ENCODE measurements at places on chromosomes 5 and 9.

DNA sequence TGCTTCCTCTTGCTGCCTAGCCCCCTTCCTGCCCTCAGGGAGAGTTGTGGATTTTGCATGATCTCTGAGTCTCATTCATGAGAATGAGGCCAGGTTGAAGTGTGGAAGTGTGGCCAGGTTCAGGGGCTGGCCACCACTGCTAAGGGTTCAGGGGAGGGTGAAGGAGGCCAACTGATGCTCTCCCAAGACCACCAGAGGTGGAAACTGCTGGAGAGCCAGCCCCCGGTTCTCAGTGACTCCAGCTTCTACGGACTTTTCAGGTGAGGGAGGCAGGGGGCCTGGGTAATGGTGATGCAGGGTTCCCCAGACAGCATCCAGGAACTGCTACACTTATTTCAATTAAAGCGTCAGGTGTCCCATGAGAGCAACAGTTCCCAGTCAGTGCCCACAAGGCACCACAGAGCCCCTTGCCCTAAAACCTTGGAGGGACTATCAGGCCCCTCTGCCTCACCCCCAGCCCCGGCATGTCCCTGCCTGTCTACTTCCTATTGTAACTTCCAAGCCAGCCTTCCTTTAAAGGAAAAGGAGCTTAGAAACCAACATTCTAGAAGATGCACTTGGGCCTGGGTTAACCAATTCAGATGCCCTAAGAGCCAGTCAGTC is 50.1 kb downstream of the AMBP start:
- no peak for DNase-seq

DNA sequence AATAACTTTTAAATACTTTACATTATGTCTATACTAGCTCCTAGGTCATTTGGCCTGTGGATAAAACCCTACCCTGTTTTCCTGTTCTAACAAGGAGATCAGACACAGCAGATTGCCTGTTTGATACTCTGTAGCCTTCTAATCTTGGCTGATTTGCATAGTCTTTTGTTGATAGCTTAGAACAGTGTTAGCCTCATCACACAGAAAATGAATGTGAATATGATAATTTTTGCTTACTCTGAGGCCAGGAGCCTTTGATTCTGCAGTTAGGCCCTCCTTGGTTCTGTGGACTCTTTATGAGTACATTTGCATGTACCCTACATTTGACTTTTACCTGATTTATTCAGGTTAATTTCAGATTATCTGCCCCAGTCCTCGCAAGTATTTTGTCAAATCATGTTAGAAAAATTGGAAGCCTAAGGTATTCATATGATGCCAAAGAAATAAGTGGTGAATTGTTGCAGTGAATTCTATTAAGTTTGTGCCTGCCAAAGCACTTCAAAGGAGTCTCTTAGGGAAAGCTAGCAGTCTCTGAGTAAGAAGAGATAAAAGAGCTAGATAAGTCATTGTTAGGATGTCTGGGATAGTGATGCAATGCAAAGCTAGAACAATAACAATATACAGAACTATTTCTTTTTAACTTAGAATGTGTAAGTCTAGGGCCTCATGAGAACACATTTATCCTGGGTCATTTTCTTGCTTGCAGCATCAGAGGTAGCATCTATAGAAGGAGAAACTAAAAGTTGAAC is 56.4 kb downstream of the SCAMP1 start:
- DNase-seq = peak; percentile 44

GRCh38 chr5:115432691-115433090 is 111.9 kb downstream of the FEM1C start:
- DNase-seq = peak; percentile 57

DNA sequence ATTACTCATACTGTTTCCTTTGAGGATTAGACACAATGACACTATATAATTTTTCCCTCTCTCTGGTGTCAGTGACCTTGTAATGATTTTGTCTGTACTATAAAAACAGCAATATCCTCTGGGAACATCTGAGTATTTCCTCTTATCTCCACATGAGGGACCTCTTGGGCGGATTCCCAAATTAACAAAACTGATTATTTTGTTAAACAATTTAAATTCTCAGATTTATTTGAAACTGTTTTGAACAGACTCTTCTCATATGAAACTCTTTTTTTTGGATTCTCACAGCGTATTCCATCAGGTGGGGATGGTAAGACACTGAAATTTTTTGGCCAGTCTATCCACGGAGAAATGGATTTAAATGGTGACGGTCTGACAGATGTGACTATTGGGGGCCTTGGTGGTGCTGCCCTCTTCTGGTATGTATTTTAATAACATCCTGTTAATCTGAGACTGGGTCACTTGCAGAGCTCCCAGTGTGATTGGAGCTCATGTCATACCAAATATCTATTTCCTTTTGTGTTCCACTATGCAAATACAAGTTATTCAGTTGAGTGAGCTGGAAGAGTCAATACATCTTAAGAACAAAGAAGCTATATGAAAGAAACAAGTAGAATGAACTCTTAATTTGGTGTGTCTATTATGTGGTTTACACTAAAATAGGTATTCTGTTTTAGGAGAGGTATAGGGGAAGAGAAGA is 73.8 kb upstream of the ITGA2 start:
- peak; percentile 83 for DNase-seq

DNA sequence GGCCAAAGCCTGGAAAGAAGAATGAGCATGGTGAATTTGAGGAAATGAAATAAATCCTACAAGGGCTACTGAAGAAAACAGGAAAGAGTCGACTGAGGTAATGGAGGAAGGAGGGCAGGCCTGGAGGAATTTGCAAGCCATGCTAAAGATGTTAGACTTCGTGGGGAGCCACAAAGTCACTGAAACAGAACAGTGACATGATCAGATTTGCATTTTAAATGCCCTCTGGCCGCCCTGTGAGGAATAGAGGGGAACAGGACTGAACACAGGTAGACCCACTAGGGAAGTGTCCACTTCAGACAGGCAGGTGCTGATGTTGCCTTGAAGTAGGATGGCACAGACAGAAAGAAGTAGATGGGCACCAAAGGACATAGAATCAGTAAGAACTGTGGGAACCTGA is 42.8 kb upstream of the RLN1 start:
- DNase-seq = no peak

DNA sequence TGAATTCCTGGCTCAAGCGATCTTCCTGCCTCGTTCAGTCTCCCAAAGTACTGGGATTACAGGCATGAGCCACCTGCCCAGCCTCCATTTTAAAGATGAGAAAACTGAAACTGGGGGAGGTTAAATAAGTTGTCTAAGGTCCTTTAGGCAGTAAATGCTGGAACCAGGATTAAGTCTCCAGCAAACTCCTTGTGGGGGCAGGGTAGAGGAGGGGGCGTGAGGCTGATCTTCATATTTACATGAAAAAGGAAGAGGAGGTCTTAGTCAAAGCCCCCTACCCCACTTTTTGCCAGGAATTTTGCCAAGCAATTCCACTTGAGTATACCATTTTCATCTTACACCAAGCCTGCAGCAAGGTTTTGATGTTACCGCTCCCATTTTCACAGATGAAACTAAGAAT is 76.6 kb upstream of the NR4A3 start:
- DNase-seq = no peak

- DNase-seq = no peak
Observed at GRCh38 chr9:98150164-98150563, 31.1 kb upstream of the TRIM14 start.

DNA sequence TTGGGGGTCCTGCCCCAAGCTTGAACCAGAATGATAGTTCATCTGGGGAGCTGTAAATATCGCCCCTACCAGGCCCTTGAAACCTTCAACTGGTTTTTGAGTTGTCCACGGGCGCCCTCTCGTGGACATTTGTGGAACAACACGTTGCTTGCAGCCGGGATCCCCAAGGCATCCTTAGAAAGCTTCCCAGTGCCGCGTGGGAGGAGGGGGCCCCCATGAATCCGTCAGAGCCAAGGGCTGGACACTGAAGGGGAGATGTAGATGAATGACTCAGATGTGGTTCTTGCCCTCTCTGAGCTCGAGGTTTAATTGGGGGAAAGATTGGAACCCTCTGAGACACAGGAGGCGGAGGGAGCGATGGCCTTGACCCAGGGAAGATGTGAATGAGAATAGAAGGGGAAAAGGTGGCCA is 31.8 kb upstream of the ORM1 start:
- peak; percentile 86 for DNase-seq

DNA sequence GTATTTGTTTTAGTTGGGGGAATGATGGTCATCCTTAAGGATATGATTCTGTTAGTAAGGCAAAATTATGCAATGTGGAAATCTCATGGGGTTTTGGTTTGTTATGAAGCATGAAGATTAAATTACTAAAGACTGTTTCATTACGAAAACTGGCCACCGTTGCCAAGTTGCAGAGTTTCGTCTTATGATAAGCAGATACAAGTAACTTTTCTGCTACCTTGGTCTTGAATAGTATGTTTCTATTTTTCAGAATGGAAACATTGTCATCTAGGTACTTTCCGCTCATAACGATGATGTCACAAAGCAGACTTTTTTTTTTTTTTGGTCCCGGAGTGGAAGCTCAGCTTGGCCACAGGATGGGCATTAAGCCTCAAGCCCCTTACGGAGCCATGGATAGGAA is 4.2 kb downstream of the CCNI2 start:
- DNase-seq = peak; percentile 94

DNA sequence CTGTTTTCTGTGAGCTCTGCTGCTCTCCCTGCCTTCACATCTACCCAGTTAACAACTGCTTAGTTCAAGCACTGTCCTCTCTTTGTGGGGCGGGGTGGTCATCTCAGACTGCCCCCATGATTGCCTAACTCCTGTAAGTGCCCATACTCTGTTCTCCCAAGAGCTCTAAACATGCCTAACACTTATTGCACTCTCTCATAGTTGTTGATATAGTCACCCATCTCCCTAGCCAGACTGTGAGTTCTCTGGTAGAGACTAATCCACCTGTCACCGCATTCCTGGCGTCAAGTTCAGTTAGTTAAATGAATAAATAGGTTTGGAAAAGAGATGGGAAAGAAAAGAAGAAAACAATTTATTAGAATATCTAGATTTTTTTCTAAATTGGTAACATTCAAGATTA is 18.3 kb upstream of the MUSK start:
- DNase-seq = peak; percentile 84

DNA sequence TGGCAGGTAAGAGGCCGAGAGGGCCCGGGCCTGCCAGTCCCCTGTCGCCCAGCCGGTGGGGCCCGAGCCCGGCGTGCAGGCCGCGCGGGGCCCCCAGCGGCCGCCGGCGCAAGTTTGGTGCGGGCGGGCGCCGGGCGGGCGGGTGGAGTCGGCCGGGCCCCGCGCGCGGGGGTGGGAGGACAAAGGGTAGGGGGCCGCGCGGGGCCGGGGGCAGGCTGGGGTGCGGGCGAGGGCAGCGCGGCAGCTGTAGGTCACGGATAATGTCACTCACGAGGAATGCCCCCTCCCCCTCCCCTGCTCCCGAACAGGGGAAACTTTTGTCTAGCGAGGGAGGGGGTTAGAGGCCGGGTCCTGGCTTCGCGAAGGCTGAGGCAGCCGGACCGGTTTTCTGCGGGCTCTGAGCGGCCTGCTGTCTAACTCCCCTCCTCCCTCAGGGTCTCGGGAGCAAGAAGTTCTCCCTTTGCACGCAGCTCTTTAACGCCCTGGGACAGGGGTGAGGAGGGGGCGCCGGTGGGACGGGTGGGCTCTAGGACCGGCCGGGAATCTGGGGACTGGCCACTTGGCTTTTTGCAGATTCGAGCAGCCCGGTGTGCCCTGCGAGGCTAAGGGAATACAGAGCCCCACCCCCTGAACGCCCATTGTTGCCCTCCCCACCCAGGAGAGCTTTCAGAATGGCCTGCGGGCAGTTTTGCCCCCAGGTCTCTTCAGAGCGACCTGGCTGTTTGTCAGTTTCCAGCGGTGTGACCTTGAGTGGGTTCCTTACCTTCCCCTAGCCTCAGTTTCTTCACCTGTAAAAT is 21.3 kb upstream of the NDST1 start:
- DNase-seq = peak; percentile 70

DNA sequence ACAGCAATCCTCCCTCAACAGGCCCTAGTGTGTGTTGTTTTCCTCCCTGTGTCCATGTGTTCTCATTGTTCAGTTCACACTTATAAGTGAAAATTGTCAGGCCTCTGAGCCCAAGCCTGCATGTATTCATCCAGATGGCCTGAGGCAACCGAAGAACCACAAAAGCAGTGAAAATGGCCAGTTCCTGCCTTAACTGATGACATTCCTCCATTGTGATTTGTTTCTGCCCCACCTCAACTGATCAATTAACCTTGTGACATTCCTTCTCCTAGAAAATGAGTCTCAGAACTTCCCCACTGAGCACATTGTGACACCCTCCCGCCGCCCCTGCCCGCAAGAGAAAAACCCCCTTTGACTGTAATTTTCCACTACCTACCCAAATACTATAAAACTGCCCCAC is 17.4 kb upstream of the TRPC7 start:
- DNase-seq = no peak

DNA sequence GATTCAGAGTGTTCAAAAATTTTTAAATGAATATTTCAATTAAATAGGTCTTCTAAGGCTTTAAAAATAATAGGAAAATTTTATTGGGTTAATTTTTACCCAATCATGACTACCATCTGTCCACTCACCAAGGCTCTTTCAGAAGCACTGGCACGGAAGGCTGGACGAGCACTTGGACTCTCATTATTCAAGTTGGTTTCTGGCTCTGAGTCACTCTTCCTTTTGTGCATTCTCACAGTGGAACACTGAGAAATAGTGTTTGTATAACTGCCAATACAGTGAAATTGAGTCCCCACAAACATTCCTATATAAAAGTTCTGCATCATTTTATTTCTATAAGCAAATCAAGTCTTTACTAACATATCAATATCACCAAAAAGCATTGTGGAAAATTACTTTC is 1149.0 kb downstream of the EFNA5 start:
- DNase-seq = peak; percentile 75

- DNase-seq = no peak
Observed at GRCh38 chr5:120813551-120813950, 349.5 kb downstream of the PRR16 start.

DNA sequence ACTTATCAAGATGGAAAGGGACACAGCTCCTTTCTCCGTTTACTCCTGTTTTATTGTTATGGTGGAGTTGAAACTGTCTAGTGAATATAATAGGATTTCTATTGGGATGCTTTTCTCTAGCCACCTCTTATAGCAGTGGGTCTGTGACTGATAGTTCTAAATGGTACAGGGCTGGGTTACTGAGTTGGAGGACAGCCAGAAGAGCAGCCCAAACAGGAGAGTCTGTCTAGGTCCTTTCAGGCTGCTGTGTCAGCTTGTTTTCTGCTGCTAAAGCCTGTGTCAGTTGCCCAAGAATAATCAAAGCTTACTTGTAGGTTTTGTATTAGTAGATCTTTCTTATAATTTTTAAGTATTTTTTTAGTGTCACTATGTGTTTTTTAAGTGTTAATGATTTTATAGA is 356.0 kb upstream of the SEMA6A start:
- no peak for DNase-seq

DNA sequence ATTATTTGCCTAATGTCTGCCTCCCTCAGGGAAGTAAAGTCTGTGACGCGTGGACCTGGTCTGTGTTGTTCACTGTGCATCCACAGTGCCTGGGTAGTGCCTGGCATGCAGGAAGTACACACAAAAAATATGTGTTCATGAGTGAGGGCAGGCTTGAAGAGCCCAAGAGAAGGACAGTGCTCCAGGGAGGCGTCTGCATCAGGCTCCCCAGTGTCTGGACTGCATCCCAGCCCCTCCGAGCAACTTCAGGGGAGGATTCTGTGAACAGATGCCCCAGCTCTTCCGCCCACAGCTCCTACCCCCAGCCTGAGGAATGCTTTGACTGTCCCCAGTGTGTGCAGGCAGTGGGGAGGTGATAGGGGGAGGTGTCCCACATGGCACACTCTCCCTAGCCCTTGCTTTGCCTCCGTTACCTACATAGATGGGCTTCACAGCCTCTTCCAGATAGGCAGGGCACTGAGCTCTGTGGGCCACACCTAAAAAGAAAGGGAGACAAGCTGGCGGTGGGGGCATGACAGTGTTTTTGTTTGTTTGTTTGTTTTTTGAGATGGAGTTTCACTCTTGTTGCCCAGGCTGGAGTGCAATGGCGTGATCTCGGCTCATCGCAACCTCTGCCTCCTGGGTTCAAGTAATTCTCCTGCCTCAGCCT is 25.4 kb downstream of the IRF1 start:
- no peak for DNase-seq

Data from adipocyte (in vitro differentiated cells).